ENCODE measurements at places on chromosomes 6 and 20.

GRCh38 chr20:41001497-41001896, 27.1 kb upstream of the TOP1 start:
- no peak for DNase-seq

- no peak for DNase-seq
Observed at GRCh38 chr6:98995116-98995515, 47.4 kb upstream of the FBXL4 start.

- no peak for DNase-seq
Observed at GRCh38 chr20:46207793-46208192, 89.7 kb downstream of the CD40 start.

DNA sequence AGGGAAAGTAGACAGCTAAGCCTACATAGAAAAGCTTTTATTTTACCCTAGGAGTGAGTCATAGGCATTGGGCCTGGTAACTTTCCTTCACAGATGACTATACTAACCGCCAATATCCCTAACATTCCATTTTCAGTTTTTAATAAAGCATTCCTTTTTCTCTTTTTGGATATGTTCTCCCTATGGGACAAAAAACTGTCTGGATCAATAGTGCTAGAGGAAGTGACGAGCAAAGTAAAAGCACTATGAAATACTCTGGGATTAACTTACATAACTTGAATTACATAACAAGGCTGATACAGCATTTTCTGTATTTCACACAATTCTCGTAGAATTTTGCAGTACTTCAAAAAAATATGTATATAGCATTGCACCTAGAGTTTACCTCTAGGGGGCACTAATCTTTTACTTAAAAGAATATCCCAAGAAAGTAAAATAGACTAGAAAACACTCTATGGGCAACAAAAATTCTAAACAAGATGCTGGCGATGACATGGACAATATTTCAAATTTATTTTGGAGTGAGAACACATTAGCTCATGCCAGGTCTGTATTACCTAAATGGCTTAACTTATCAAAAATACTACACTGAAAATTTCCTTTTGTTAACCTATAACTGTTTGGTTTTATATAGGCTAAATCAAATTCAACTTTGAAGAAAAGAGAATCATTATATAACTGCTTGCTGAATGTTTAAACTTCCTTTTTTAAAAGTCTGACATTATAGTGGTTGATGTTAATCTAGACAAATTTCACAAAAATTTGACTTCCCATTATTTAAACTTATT, 66.3 kb upstream of the DST start:
- no peak for DNase-seq

DNA sequence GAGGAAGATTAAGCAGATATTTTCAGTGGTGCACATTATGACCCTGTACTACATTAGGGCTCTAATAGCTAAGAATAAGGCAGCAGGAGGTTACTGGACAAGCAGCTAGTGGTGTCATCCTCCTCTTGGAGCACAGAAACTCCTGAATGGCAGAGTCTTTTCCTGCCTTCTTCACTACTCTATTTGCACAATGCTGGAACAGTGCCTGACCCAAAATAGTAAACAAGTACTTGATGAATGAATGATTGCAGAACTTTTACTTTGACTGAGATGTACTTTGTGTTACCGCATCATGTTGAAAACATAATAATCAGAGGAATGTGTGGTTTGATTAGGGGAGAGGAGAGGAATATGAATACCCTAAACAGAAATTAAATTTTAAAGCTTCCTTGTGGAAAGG, 30.0 kb upstream of the UST start:
- no peak for DNase-seq

DNA sequence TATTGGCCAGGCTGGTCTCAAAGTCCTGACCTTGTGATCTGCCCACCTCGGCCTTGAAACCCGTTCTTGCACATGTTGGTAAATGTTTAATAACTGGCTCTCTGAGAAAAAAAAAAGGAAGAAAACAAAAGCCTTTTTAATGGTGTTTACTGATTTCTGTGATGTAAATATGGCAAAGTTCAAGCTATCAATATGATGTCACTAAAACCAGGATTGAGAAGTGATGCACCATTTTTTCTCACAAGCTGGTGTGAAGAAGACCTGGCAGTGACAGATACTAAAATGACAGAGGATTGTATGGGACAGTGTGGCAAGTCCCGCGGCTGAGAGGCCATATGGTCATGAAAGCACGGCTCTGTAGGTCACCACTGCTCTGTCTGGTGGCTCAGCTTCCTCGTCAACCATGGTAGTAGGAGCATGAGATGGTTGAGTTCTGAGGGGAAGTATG, 196.3 kb upstream of the SUPT3H start:
- no peak for DNase-seq

DNA sequence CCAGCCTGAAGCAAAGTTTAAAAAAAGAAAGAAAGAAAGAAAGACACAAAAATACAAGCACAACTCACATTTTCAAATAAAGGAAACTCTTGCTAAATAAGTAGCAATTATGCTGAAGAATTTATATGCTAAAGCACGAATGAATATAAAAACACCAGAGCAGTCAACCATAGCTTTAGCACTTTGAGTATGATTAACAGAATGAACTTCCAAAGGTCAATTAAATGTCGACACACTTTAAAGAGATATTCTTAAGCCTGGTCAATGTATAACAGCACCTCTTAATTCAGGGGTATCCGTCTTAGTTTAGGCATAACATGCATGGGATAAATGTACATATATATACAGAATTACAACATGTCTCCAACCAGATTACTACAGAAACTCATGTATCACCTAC, 125.9 kb downstream of the OGFRL1 start:
- DNase-seq, result no peak

- DNase-seq, result no peak
Observed at GRCh38 chr6:15674690-15675386, 12.0 kb upstream of the DTNBP1 start.

DNA sequence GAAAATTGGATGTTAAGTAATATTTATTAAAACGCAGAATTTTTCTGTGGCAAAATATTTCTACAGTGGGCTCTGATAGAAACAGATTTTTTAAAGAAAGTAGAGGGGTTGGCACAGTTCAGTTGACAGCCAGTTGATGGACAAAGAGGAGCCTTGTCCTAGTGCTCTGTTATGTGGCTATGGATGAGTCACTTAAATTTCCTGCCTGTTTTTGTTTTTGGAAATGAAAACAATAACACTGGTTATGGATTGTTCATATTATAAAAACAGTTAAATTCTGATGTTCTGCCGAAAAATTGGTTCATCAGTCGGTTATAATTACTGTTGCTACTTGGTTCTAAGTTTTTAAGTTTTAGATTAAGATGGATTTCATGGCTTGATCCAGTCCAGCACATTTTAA, 42.8 kb downstream of the MYO6 start:
- no peak for DNase-seq

DNA sequence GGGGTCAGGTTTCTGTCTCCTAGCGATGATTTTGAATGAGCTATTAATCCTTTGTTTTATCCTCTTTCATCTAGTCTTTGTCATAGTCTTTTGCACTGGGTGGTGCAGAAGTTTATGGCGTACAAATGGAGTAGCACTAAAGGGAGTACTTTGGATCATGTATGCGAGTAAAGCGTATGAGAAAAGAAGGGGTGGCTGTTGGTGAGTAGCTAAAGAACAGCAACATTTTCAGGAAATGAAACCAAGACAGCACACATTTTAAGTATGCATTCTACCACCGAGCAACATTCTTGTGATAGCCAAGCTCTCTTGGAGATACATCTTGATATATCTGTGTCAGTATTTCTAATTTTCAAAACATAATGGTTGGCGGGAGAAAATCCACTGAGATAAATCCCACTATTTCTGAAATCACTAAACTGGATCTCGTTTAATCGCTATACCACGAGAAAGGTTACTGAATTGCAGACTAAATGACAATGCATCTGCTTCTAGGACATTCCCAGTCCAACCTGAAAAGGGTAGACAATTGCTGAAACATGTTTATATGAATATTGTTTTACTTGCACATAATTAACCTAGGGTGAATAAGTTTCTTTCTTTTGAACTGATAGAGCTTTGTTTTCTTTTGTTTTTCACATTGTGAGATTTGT, 196.1 kb downstream of the TRIM27 start:
- DNase-seq, result no peak

GRCh38 chr6:75751443-75751842, 2.4 kb downstream of the MYO6 start:
- DNase-seq, result no peak

GRCh38 chr6:139926711-139927110, 552.3 kb upstream of the CITED2 start:
- no peak for DNase-seq

Measured in stimulated activated CD8-positive, alpha-beta memory T cell treated with anti-CD3 and anti-CD28 coated beads, Interleukin-4, amount 100 ng/mL, for 1 hour (primary cell).